Ovary (tissue), 10 donors: ENCODE measurements at places on chromosomes 13 and 19.

GRCh38 chr19:27774827-27775226 is 1438.1 kb downstream of the UQCRFS1 start:
- DNase-seq = no peak

- no peak for DNase-seq
Measured at GRCh38 chr13:73179650-73180274, 121.0 kb downstream of the KLF5 start.

DNA sequence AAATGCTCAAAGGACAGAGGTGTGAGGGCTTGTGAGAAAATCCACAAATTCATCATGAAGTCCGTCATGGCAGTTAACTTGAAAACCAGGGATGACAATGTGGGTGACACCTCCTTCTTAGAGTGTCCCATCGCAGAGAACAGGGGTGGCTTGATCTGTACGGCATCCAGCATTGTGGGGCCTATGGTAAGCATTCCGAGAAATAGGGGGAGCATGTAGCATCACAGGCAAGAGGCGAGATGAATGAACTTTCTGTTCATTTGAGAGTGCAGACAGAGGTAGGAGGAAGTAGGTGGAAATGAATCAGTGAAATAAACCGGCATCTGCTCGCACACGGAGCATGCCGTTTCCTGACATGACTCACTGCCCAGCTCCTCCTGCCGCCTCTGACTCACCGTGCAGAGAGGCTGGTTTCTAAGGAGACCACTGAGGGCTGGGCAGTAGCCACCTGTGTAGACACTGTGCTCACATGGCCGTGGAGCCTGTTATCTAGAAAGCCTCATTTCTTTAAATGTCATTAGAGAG is 339.0 kb downstream of the RFC3 start:
- DNase-seq = peak; percentile 40

DNA sequence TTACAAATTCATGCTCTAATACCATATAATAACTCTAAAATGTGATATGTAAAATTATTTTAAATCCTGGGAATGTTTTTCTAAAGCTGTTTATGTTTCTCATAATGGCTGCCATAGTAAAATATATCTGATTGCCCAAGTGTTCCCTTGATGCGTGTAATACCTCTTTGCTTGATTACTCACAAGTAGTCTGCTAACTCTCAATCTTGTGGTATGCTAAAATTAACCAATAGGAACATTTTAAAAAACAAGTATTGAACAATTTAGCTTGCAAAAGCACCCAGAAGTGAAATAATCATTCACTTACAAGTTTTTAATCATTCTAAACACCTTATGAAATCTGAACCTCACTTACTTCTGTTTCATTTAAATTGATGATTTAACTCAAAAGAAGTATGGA is 386.0 kb upstream of the ATXN8OS start:
- no peak for DNase-seq

- peak; percentile 20 for DNase-seq
Measured at GRCh38 chr13:92224052-92224821, 825.8 kb downstream of the GPC5 start.

DNA sequence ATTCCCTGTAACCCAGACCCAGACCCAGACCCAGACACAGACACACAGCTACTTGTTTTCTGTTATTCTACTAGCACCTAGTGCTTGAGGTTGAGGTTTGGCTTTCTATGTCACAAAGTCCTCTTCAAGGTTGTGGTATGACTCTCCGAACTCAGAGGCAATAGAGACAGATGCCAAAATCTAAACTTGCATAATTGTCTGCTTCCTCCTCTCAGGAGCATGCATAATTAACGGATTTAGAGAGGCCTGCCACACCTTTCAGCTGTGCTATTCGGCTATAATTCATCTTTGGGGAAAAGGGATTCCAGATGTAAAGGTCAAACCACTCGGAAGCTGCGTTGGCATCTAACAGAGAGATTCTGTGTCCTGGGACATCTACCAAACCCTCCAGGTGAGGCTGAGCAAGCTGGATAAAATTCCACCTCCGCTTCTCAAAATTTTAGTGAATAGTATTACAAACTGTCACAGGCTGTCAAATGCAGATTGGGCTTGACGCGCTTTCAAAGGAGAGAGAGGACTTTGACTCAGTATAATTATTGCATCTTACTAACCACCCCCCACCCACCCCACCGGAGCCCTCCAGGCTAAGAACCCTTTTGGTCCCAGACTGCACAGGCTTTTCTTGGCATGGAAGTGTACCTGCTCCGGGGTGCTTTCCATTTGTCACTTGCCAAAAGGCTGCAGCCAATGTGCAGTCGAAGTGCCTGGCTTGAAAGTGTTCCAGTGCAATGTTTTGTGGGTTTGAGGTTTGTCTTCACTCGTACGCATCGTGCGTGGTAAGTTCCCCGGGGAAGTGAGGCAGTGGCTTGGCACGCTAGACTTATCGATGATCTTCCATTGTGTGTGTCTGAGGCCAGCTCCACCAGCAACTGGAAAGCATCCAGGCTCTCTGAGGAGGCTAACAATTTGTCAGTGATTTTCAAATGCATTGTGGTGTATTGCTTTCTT is 194.1 kb downstream of the TDRD3 start:
- no peak for DNase-seq

GRCh38 chr19:17348700-17349099 is 11.3 kb downstream of the GTPBP3 start:
- DNase-seq = peak; percentile 63

GRCh38 chr13:78841358-78841963 is 182.5 kb upstream of the OBI1 start:
- DNase-seq = no peak

GRCh38 chr19:39740395-39740794 is 2.6 kb upstream of the CLC start:
- no peak for DNase-seq

- no peak for DNase-seq
Measured at GRCh38 chr19:58561373-58562121, 3.1 kb upstream of the UBE2M start.

GRCh38 chr13:70080012-70080411 is 27.6 kb upstream of the ATXN8OS start:
- no peak for DNase-seq

DNA sequence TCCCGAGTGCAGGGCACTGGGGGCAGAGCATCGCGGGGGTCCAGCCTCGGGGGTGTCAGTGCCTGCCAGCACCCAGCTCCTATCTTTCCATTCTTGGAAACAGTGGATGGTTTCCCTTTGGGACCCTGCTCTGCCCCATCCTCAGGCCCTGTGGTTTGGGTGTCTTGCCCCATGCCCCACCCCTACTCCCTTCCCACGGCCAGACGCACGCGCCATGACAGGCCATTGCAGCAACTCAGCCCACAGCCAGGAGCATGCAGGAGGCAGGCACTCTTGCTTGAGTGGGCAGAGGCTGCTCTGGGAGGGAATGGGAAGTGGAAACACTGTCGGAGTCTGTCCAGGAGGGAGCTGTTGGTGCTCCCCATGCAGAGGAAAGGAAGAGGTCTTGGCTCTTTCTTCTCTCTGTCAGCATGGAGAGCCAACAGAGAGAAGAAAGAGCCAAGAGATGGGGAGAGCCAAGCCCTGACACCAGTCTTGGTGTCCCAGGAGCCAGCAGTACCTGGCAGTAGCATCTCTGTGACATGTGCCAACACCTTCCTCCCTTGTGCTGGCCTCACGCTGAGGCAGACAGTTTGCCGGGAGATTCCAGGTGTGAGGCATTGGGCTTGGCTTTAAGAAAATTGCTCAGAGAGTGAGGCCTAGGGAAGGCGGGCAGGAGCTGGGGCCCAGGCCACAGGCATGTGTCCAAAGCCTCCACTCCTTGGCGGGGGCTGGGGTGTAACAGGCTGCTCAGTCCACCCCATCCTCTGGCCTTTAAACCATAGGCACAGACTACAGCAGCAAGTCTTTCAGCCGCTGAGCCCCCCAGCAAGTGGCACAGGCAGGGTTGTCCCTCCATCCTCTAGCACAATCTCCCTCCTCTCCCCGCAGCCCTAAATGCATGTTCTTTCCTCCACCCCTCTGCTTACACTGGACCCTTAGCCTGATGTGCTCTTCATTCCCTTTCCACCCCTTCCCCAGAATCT is 86.7 kb upstream of the UQCRFS1 start:
- no peak for DNase-seq

GRCh38 chr13:99191336-99191899 is 9.2 kb upstream of the UBAC2 start:
- DNase-seq = no peak

DNA sequence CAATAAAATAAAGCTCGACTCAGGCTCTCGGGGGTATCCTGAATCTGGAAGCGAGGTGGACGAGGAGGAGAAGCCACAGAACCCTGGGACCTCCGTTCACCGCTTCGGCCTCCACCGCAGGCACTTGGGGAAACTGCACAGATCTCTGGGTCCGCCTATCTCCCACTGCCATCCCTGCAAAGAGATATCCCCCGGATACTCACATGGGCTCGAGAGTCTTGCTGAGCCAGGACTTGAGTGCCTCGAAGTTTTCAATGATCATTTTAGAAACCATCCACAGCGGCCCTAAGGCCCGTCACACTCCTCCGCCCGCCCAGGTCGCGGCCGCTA is 589 bp downstream of the RBM26 start:
- DNase-seq = no peak

GRCh38 chr19:39445196-39446111 is at the start of gene SUPT5H:
Gene SUPT5H, plus strand, starts transcription at chr19:39445582. Its CDS starts 309 bp downstream, at chr19:39445891.
- peak; percentile 98 for DNase-seq

DNA sequence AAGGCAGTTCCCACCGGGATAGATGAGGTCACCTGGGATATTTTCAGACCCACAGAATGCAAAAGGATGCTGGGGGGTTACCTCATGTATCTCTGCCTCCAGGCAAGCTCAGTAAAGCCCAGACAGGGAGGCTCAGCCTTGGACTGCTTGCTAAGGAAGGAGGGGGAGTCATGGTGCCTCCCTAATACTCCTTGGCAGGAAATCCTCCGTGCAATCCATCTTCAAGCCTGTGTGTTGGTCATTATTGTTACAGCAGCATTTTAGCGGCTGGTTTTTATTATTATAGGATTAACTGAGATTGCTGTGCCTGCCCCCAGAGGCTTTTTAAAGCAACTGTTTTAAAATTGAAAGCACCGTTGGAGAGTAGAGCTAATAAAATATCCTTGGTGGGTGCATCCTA is 188.5 kb upstream of the UBL3 start:
- no peak for DNase-seq

GRCh38 chr13:99687723-99688397 is 186.6 kb downstream of the TM9SF2 start:
- no peak for DNase-seq

DNA sequence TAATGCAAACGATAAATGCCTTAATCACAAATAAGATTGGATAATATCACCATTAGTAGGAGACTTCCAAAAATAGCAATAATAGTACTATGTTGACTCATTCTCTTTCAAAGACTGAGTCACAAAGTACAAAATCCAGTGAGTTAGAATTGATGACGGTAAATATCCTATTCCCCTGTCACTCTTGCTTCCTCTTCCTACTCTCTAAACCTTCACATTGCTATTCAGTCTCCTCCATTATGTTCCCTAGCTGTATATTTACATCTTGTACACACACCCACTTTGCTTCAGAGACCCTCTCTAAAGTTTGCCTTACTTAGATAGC is 26.3 kb upstream of the INTS6 start:
- DNase-seq = no peak

DNA sequence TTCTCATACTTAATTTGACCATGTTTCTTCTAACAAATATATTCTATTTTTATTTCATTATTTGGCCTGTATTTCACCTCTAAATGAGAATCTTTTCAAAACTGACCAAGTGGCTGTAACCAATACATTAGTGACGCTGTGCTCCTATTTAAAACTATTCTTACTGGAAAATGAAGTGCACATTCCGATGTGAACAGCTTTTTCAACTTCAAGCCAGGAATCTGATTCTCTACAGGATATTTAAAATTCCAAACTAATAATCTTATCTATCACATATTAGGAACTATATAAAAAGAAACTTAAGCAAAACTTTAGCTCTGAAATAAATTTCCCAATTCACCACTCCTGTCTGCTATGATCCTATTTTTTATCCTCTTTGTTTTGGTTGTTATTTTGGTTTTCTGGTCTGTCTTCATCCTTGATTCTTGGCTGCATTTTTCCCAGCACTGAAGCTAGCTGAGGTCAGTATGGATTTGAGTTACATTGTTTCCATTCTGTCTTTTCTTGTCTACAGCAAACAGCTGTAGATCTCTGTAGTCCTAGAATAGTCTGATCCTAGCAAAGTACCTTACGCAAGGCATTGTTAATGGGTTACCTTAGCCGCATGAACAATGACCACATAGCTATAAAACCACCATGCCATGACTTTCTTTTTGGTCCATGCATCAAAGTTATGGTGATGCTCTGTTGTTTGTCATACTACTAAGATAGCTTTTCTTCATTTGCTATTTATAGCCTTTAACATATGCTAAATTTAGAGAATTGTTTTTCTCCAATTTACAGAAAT is 748.6 kb upstream of the SPRY2 start:
- DNase-seq = no peak

GRCh38 chr19:27741236-27741635 is 1471.7 kb downstream of the UQCRFS1 start:
- no peak for DNase-seq

GRCh38 chr13:48782429-48782840 is 128.7 kb downstream of the CYSLTR2 start:
- DNase-seq = no peak

GRCh38 chr13:113550453-113550852 is 34.1 kb upstream of the TFDP1 start:
- no peak for DNase-seq

DNA sequence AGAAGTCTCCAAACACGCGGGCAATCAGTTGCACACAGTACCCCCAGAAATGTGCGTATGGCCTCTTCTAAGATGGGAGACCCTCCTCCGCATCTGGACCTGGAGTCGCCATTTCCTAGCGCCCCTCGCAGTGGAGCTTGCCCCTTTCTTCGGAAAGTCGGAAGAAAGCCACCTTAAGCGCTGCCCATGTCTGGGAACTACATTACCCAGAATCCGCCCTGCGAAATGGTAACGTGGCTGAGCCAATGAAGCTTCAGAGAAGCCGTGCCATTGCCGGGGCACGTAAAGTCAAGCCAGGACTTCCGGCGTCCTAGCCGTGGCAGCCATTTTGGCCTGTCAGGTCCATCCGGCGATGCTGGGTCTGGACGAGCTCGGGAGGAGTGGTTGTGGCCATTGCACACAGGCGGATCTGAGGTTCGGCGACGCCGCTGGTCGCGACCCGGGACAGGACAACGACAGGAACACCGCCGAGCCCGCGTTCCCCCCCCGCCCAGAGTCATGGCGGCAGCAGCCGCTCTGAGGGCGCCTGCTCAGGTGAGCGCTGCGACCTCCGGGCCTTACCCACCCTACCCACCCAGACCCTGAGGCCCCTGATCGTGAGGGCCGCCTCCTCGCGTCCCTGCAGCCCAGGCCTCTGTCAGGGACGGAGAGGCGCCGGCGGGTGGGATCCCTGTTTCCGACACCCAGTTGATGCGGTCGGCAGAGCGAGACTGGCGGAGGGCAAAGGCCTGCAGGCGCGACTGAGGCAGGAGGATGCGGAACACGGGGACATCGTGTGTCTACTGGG is at the start of gene ZNF586:
Gene ZNF586, plus strand, starts transcription at position 332 of the 787 bp plus-strand sequence. Its CDS starts 167 bp downstream, at position 499.
- DNase-seq = peak; percentile 83

DNA sequence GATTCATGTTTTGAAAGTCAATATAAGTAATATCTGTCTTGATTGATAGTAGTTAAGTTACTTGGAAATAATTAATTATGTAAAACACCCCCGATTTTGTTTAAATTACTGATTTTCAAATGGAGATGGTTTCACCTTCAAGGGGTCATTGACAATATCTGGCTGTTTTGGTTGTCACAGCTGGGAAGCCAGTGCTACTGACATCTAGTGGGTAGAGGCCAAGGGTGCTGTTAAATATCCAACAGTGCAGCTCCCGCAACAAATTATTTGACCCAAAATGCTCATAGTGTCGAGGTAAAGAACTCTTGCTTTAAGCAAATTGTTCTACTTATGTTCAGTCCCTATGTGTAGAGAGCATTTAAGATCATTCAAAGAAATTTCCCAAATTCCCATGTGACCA is 50.6 kb upstream of the PCDH20 start:
- DNase-seq = no peak
